ENCODE measurements at places on chromosomes 7 and 10. TPM values are rescaled to one million over a fixed set of nuclear protein-coding genes. Genes with fewer than 3 reads are reported as not detected.

- no peak for DNase-seq
Measured at GRCh38 chr10:45460235-45460878, 86.3 kb downstream of the ALOX5 start.

GRCh38 chr10:91022924-91023699, 102.2 kb upstream of the ANKRD1 start:
- DNase-seq: no peak

DNA sequence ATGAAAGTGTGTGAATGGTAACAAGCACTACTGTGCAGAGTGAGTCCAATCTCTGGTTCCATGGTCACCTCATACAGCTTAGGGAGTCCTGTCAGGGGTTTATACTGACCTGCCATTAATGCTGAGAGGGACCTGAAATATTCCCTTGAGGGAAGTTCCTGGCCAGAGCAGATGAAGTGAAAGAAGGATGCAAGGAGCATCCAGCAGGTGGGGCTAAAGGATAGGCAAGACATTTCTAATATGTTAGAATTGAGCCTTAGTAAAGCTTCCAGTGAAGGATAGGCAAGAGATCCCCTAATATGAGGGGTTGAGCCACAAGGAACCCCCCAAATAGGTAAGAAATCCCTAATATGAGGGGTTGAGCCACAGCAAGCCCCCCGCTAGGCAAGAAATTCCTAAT, 25.5 kb upstream of the FAM221A start:
- no peak for DNase-seq

DNA sequence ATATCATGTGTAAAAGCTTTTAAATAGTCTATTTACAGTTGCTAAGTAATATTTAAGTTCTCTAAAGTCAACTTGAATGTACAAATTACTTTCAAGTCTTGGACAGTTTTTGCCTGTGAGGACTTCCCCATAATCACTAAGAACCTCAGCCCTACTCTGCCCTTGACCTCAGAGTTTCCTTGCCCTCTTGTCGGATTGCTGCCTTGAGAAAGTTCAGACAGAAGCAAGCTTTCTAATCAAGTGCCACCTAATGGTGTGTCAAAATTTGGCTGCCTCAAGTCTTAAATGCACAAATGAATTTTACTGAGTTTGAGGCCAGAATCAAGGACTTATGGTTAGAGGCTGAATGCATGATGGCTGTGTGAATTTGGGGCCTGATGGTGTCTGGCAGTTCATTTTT, 88.3 kb upstream of the KAT6B start:
- DNase-seq: no peak

GRCh38 chr10:124918906-124919305, 23.0 kb upstream of the ZRANB1 start:
- no peak for DNase-seq

GRCh38 chr10:72320676-72321247, 34.0 kb downstream of the DNAJB12 start:
- DNase-seq: peak; percentile 86

DNA sequence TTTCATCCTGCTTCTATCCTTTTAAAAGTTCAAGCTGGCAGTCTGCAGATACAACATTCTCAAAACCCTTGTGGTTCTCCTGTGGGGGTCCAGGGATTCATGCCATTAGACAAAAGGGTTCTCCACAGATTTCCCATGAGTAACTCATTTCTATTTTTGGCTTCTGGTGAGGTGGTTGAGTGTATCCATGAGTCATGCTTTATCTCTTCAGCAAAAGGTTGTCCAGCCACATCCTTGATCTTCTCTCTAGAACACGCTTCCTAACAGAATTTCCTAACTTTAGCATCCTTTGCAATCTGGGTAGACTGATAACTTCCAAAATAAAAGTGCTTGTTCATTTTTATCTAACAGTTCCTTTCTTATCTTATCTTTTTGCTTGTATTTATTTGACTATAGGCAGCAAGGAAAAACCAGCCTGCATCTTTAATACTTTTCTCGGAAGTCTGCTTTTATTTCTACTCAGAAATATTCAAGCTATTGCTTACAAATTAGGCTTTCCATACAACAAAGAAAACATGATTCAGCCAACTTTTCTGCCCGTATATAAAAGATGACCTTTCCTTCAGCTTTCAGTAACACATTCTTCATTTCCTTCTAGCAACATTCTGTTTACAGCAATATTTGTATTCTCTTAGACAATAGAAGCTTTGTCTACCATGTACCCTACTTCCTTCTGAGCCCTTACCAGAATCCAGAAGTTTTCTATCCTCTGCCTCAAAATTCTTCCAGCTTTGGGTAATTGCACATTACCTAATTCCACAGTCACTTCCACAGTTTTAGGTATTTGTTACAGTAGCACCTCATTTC, 79.3 kb upstream of the IL6 start:
- DNase-seq: no peak

GRCh38 chr7:41378156-41378555, 324.7 kb downstream of the INHBA start:
- DNase-seq: no peak

Gene EGR2
- total RNA-seq: 76.7 TPM

Gene WDFY4
- total RNA-seq: 1.7 TPM

Gene FAM25G
- not detected for total RNA-seq

Gene SAP25
- total RNA-seq: 21.4 TPM

Gene SHOC2
- 71.3 TPM for total RNA-seq

Data from activated T-cell treated with anti-CD3 and anti-CD28 coated beads, Interleukin-2, amount 50 U/mL, for 72 hours (primary cell).